ENCODE measurements at places on chromosomes 1 and 21.

GRCh38 chr1:201136355-201137023 lies 9.5 kb upstream of the ASCL5 start:
- DNase-seq = no peak

DNA sequence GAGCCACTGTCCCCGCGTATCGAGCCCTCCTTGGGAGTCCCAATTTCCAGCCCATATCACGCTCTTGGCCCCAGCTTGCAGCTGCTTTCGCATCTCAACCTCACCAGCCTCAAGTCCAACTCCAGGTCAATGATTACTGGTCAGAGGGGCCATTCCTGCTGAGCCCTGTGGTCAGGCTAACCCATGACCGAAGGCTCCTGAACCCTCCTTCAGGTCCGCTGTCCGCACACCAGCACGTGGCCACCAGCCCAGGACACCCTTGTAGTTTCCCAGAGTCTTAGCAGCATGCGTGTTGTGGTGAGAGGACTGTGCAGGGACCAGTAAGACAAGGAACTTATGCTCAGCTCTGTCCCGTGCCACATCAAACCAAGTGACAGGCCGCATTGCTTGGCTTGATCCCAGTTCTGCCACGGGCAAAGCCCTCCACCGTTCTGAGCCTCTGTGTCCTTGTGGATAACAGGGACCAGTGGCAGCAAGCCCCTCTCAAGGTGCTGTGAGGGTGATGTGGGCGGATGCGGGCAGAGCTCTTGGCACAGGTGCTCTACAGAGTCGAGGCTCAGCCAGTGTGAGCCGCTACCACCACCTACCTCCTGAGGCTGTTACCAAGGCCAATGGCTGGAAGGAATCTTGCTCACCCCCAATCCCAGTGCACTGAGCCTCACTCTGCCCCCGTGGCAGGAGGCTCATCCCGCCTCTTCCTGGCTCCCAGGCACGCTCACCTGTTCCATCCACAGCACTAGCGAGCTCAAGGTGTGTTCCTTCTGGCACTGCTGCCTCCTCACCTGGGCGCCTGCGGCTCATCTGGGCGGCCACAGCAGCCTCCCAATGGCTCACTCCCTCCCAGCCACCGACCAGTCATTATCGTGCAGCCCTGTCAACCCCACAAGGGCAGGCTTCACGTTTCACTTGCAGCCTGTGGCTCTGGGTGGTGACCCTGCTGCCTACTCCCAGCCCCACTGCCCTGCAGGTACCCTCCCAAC lies 20.4 kb downstream of the KRTAP10-1 start:
- DNase-seq = no peak

DNA sequence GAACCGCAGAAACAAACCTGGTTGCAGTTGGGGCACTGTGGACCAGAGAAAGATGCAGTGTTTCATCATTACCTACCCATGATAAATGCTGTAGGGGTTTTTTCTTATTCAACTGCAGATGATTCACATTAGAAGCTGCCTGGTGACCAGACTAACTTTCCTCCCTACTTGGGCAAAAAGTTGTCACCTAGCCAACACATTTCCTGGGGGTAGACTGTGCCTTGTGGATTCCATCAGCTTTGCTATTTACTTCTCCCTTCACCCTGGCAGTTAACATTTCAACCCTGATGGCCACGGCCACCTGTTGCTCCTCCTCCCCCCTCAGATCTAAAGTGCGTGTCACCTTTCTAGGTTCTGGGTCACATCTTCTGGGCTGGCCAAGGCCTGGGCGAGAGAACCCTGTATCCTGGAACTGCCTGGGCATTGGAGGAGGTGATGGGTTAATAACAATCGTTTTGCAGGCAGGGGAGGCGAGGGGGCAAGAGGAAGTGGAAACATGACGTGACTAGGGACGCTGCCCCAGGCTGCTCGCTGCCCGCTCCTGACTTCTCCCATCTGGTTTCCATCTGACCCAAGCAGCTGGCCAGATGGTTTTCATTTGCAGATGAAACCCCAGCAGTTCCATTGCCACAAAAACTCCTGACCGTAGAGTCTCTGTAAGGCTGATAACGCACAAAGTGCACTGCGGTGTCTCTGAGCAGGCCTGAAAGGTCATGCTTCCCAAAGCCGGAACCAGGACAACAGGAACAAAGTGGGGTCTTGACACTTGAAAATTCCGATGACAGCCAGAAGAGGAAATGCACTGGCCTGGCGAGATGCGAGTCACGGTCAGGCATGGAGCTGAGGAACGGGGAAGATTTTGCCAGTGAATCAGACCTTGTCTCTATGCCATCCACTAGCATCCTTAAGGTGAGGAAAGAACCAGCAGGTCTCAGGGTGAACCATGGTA lies 36.6 kb downstream of the CAPZB start:
- no peak for DNase-seq

DNA sequence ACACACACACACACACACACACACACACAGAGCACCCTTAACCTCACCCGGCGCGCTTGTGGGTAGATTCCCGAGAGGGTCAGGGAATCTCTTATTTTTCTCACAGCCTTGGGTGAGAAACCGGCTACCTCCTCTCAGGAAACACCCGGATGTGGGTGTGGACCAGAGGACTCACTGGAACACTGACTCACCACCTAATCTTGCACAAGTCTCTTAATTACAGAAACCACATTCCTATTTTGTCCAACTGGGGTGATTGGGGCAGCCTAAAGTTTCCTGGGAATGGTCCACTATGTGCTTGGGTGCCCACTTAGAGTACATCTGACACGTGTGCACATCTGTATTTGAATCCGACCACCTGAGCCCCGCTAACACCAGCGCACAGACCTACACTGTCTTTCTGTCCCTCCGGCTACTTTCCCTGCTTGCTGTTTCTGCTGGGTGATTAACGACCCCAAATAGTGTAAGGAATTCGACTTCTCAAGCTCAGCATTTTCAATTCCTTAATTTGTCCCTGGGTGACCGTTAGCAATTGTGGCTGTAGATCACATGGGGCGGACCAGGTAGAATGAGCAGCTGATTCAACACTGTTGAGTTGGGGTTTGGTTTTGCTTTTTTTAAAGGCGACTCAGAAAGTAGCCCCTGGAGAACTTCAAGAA lies 14.0 kb upstream of the TBX15 start:
- no peak for DNase-seq

- no peak for DNase-seq
Measured at GRCh38 chr1:66617362-66618184, 83.6 kb downstream of the SGIP1 start.

- no peak for DNase-seq
Measured at GRCh38 chr1:42533101-42533863, 70.2 kb downstream of the CCDC30 start.

DNA sequence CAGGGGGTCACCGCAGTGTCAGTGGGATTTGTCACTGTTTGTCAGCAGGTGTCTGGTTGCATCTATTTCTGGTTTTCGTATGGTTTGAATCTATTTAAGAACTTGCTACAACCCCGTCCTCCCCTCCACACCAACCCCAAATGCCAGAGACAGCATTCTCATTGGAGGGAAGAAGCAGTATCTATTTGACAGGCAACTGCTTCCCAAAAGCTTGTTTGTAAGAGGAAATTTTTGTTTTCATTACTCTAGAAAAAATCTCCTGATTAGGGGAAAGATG lies 54.4 kb downstream of the NR5A2 start:
- DNase-seq = no peak

- DNase-seq = no peak
Measured at GRCh38 chr1:237891979-237892378, 1.3 kb upstream of the ZP4 start.

DNA sequence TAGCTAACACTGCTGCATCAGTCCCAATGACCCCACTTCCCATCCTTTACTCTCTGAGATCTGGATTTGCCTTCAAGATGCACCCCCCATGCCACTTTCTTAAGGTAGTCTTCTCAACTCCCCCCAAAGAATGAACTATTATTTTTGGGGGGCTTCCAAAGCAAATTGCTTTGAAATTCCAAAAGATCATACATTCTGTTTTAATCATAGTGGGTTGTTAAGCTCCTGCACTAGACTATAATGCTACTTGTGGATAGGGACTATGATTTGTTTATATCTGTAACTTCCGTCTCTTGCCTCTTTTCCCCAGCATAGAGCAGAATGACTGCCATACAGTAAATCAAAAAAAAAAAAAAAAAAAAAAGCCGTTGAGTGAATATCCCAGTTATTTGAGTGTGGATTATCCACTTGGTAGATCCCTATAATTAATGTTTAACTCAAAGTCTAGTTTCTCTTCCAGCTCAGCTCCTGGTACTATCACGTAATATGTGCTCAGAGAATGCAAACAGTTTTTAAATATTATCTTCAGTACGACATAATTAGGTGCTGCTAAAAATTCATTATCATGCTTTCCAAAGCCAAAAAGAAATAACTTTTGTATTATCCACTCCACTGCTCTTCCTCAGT lies 26.9 kb downstream of the KIRREL1 start:
- no peak for DNase-seq

Measured in GOT3 (cell line).